ENCODE measurements at places on chromosomes 1 and 21.
A peak's percentile ranks its signal among the peaks of the same experiment; 100 is the strongest.

DNA sequence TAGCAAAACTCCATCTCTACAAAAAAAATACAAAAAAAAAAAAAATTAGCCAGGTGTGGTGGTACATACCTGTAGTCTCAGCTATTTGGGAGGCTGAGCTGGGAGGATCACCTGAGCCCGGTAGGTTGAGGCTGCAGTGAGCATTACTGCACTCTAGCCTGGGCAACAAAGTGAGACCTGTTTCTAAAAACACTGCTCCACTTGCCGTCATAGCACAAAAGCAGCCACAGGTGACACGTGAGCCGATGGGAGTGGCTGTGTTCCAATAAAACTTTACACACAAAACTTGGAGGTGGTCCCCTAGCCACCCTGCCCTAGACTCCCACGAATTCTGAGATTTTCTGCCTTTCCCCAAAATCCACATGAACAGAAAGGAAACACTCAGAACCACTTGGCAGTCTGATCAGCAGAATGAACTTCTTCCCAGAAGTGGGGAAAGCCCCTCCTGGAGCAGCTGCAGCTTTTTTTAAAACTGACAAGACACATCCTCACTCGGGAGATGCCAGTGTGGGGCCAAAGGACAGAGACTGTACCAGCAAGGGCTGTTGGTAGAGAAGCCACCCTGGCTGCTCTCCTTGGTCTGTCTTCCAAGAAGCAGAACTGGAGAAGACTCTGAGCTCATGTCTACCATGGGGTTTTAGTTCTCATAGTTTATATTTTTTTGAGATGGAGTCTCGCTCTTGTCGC, 23.3 kb downstream of the PLEKHM2 start:
- peak; percentile 26 for DNase-seq

DNA sequence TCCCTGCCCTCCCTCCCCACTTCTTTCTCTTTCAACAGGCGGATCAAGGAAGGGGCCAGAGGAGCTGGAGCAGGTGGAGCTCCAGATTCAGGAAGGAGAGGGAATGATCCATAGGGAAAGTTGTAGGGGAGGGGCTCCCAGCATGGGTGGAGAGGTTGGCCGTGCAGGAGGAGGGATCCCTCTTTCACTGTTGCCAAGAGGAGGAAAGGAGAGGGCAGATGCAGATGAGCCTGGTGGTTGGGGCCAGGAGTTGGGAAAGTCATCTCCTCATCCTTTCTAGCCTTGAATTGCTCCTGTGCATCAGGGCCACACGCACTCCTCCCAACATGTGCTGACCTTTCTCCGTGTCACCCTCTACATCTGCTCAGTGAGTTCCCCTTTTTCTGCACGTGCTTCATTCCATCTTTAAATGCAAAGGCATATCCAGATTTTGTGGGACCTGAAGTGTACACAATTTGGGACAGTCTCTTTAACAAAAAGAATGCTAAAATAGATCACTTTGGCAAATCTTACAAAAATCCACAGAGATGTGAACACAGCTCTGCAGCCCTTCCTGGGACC, 32.4 kb downstream of the ZBTB18 start:
- no peak for DNase-seq

- no peak for DNase-seq
These were observed 2.9 kb downstream of the ADAMTS1 start for GRCh38 chr21:26842300-26842699.

DNA sequence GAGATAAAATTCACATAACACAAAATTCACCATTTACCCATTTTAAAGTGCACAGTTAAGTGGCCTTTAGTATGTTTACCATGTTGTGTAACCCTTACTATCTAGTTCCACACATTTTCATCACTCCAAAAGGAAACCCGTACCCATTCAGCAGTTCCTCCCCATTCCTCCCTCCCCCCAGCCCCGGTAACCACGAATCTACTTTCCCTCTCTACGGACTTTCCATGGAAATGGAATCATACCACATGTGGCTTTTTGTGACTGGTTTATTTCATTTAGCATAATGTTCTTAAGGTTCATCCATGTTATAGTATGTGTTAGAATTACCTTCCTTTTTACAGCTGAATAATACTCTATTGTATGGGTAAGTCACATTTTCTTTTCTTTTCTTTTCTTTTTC, 10.9 kb downstream of the DOP1B start:
- DNase-seq: no peak

DNA sequence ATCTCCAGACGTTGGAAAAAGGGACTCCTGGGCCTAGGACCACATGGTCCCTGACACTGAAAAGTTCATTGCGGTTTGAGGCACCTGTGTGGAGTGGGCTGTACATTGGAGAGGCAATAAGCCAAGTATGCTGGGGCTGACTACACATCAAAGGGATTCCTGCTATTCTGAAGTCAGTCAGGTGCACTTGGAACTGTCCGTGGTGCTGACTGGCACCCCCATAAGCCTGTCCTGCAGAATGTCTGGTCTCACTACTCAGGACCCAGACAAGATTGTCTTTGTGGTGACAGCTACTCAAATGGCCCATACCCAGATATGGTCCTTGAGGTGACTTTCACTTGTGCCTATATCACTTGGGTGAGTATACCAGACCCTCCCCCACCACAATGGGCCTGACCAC, 150.6 kb downstream of the RWDD3 start:
- peak; percentile 41 for DNase-seq

GRCh38 chr21:37210130-37210529, 57.0 kb downstream of the VPS26C start:
- DNase-seq: no peak

DNA sequence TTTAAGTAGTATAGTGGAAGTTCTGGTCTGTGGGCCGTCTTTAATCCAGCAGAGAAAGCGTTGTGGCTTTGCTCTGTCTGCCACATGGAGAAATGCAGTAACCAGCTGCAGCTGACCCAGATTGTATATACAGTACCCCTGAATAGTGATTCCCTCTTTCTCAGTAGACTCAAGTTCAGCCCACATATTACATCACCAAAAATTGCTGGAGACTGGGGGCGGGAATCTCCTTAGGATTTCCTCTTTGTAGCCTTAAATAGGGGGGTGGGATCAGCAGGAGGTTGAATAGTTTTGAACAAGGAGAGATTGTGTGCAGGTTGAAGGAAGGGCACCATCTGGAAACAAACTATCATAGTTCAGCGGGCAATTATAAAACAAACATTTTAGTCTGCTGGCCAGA, at the start of gene ANGPTL1:
Gene ANGPTL1 (minus strand): TSS at position 134 of the 400 bp plus-strand sequence. CDS start 5,301 bp downstream, outside the sequence.
- no peak for DNase-seq
